NCI-H1092 (cell line): ENCODE measurements at places on chromosomes 12 and 14.

GRCh38 chr12:23217667-23218066 is 592.7 kb downstream of the ETNK1 start:
- DNase-seq: no peak

DNA sequence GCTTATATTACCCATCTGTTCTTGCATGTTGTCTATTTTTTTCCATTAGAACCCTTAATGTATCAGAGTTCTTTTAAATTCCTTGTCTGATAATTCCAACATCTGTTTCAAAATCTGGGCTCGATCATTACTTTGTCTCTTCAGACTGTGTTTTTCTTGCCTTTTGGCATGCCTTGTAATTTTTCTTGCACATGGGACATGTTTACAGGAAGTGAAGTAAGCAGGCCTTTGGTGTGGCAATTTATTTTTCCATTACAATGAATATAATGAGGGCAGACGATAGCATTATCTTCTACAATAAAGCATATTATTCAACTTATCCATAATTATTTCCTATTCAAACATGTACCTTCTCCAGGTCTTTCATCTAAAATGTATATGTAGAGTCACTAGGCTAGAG is 48.3 kb downstream of the STXBP6 start:
- no peak for DNase-seq

- no peak for DNase-seq
Observed at GRCh38 chr12:65584016-65584415, 240.3 kb upstream of the HMGA2 start.

DNA sequence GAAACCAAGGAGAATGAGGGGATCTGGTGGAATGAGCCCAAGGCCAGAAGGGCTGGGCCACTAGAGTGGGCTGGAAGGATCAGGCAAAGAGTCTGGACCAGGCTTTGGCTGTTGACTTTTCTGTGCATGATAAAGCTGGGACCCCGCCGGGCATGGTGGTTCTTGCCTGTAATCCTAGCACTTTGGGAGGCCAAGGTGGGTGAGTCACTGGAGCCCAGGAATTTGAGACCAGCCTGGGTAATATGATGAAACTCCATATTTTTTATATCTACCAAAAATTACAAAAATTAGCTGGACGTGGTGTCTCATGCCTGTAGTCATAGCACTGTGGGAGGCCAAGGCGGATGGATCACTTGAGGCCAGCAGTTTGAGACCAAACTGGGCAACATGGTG is 393 bp upstream of the KLHL33 start:
- DNase-seq: no peak

- no peak for DNase-seq
Observed at GRCh38 chr14:105326891-105327694, 12.5 kb downstream of the PACS2 start.

- DNase-seq: peak; percentile 87
Observed at GRCh38 chr14:103562429-103563225, at the start of the genes BAG5 and COA8. BAG5 (minus strand) TSS chr14:103562657; CDS start chr14:103561164, 1,493 bp downstream. COA8 (plus strand) TSS chr14:103562960; CDS start chr14:103563002, 42 bp downstream.

GRCh38 chr12:130707571-130707891 is 8.6 kb downstream of the RIMBP2 start:
- DNase-seq: no peak

DNA sequence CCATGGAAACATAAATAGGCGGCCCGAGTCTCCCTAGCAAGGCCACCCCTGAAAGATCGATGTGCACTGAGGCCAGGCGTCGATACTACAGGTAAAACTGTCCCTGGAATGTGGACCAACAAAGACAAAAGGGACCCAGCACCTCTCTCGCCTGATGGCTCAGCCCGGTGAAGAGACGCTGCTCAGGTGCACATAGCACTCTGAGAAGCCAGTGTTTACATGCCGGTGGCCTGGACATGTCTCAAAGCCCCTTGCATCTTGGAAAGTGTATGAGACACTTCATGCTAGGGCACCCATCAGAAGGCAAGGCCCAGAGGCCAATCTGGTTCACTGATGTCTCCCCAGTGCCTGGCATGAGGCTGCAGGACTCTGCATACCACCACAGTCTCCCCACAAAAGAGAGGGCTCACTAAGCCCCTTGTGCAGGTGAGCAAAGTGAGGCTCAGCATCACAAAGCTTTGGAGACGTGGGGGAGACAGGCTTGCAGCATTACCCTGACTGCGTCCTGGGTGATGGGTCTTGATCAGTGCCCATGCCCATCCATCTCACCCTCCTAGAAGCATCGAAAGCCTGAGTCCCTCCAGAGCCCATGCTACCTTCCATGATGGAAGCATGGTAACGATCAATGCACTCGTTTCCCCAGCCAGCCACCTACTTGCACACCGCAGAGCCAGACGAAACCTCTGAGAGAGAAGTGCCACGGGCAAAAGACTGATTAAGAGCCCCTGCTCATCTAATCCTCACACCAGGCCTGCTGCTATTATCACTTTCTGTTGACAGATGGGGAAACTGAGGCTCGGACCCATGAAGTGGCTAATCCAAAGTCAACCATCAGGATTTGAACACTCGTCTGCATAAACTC is 16.1 kb downstream of the BCL11B start:
- DNase-seq: no peak

DNA sequence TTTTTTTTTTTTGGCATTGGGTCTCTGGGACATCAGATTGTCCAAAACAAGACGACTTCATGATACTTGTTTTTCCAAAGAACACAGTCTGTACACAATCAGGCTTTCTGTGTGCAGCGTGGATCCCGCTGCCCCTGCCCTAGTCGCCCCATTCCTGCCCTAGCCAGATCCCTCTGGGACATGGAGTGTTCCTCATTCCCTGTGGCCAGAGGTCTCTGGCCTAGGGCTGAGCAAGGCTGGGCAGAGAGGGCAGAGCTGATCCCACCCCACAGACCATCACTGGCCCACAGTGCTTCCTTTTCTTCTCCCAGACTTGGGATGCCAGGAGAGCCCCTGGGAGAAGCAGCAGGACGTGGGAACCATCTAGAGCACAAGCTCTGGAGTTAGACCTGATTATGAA is 20.9 kb upstream of the EIF2B2 start:
- DNase-seq: no peak

GRCh38 chr12:78194448-78194847 is 363.8 kb downstream of the NAV3 start:
- no peak for DNase-seq

DNA sequence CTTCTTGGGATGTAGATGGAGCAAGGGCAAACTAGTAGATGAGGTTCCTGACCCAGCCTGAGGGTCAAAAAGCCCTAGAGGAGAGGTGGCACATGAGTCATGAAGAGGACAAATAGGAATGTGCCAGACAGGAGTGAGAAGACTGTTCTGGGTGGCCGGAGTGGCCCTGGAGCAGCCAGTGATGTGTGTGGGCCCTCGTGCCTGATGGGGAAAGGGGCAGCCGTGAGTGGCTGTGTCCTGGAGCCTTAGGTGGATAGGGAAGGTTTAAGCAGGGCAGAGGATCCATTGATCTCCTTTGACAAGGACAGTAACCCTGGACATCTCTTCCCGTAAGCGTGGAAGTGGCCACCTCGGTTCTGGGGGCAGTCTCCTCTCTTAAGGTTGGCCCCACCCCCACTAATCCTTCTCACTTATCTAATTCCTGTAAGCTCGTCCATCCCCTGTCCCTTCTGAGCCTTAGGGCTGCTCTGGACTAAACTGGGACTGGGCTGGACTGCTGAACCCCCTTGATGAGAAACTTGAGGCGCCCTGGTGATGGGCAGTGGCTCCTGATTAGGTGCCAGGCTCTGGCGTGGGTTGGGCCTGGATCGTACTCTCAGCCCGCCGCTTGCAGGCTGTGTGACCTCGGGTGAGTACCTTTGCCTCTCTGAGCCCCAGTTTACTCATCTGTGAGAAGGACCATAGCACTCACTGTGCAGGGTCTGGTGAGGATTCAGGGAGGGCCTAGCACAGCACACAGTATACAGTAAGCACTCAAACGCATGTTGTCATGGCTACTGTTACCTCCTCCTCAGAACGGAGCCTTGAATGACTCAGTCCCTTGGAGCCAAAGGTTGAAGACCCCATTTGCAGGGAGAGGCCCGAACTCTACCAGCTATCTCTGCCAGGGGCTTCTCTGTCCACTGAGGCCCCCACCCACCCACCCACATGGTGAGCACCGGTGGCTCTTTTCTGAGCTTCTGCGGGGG is 4.0 kb downstream of the FAM222A start:
- DNase-seq: no peak

DNA sequence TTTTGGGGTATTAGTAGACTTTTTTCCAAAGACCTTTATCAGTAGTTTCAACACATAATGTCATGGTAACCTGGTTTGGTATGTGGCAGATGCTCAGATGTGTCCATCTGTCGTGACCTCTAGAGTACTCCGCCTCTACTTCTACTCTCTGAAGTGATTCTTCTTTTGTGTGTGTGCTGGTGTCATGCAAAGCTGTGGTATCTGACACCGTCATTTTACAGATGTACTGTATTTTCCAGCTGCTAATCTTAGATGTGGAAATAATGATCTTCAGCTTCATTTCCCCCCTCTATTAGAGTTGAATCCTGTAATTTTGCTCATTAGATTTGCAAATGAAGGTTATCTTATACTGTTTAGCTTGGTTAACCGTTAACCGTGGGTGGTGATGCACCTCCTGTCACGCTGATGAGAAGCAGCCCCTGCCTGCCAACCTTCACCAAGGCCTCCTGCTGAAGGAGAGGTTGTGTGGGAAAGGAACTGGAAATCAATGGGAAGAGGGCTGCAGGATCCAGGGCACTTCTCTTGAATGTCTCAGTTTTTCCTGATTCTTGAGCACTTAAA is 222.4 kb upstream of the AMIGO2 start:
- DNase-seq: no peak

DNA sequence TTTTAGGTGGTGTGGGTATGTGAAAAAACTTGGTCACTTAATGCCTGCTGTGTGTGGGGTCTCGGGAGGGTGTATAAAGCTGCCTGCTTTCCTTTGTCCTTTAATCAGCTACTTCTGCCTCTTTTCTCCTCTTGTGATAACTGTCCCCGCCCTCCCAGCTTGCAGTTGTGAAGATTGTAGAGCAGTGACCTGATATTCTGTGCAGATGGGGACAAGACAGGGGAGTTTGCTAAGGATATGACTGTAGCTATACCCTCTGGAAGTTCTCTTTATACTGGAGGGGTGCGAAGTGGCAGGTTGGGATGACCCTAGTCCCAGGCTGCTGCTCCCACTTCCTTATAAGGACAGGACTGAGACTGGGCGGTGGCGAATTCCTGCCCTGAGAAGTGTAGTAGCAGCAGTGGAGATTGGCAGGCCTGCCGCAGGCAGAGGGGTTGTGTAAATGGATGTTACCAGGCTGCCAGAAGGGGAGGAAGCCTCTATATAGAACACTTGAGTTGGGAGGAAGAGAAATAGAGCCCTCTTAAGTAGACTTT is 835 bp downstream of the MYL6 start:
- no peak for DNase-seq

GRCh38 chr12:1606021-1606622 is 11.7 kb upstream of the FBXL14 start:
- DNase-seq: peak; percentile 14

DNA sequence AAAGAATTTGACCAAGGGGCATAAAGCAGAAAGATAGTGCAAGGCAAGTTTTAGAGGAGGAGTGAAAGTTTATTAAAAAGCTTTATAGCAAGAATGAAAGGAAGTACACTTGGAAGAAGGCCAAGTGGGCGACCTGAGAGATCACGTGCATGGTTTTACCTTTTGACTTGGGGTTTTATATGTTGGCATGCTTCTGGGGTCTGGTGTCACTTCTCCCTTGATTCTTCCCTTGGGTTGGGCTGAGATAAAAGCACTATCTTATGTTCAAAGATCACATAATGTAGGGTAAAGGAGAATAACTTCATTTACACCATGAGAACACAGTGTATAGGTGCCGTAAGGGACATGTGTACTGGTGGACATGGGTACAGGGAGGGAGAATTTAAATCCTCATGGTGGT is 17.7 kb upstream of the TMEM30B start:
- no peak for DNase-seq

DNA sequence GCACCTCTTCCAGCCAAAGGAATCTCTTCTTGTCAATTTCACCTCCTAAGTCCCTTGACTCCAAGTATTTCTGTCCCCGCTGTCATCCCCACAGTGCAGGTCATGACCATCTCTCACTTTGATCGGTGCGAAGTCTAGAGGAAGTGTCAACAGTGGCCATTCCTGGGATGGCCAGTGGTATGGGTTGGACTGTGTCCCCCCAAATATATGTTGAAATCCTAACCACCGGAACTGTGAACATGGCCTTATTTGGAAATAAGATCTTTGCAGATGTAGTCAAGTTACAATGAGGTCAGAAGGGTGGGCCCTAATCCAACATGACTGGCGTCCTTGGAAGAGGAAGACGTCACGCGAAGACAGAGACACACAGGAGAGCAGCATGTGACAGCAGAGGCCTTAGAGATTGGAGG is 155.9 kb upstream of the PRMT8 start:
- no peak for DNase-seq

- DNase-seq: no peak
Observed at GRCh38 chr14:95535226-95536021, 574 bp downstream of the GLRX5 start.

DNA sequence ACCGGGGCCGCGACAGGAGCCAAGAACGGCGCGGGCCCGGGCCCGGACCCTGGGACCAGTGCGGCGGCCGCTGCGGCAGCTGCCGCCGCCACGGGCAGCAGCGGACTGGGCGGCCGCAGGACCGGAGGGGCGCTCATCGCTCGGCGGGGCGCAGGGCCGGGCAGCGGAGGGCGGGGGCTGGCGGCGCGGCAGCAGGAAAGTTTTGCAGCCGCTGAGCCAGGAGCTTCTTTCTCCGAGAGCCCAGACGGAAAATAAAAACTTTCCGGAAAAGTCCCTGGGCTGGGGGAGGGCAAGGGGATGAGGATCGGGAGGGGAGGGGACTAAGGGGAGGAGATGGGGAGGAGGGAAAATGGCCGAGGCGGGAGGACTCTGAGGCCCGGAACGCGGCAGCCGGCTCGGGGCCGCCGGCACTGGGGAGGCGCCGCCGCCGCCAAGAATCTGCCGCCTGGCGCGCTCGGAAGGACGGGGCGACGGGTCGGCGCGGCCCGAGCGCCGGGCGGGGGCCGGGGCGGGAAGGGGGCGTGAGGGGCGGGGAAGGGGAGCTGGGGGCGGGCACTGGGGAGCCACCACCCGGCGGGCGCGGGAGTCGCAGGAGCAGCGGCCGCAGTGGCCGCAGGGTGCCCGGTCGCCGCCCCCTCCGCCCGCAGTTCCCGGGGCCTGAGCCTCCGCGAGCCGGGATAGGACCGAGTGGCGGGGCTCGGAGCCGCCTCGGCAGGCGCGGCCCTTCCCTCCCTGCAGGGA is at the start of gene PRKD1:
PRKD1 (minus strand) TSS at position 472 of the 741 bp plus-strand sequence.
- peak; percentile 68 for DNase-seq

GRCh38 chr14:38745861-38746260 is 357.2 kb downstream of the SEC23A start:
- no peak for DNase-seq

DNA sequence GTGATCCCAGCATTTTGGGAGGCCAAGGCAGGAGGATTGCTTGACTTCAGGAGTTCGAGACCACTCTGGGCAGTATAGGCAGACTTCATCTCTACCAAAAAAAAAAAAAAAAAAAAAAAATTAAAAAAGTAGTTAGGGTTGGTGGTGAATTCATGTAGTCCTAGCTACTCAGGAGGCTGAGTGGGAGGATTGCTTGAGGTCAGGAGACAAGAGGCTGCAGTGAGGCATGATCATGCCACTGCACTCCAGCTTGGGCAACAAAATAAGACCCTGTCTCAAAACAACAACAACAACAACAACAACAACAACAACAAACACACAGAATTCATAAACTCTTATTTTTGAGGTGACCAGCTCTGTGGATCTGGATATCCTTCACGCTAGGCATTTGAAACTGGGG is 17.1 kb downstream of the SLC25A3 start:
- DNase-seq: no peak
